NCI-H187 treated with DMSO at 0.1 percent for 48 hours (cell line): ENCODE measurements at places on chromosomes 4 and X.

GRCh38 chr4:124111411-124111810, 601.1 kb downstream of the ANKRD50 start:
- DNase-seq: no peak

DNA sequence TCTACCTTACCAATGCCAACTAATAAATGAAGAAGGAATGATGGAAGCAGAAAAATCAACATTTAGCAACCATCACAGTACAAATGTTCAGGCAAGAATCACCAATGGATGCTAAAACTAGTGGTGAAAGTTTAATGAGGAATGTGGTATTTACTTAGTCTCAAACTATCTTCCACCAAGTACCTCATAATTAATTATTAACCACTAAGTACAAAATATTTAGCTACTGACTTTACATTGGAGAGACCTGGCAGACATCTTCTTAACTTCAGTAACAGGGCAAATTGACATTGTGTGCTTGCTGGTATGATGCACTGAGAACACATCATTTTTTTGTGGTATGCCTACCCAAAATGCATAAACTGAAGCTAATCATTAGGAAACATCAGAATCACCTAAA, 82.4 kb downstream of the DLG3 start:
- no peak for DNase-seq

GRCh38 chrX:68820476-68821110, 8.2 kb upstream of the EFNB1 start:
- no peak for DNase-seq

DNA sequence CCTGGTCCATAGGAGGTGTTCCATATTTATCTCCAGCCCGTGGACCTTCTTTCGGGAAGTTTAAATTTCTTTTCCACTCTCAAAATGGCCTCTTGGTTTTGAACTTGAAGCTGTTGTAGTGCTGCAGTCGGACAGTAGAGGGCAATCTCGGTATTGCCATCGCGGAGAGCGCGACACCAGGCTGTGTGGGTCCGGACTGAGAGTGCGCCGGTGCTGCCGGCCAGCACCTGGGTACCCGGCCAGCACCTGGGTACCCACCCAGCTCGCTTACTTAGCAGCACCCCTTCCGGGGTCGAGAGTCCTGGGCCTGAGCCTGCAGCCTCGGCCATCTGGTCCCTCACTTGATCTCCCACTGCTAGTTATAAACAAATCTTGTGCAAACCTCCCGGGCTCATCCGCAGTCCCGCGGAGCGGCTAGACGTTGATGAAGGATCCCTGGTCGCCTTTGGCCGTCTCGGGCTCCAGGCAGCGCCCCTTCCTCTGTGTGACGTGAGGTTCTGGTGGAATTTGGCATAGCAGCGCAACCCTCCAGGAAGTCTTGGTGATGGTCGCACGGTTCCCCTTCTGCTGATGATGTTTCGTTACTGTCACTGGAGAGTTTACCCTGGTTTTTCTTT, 18.0 kb downstream of the FAM9A start:
- no peak for DNase-seq

DNA sequence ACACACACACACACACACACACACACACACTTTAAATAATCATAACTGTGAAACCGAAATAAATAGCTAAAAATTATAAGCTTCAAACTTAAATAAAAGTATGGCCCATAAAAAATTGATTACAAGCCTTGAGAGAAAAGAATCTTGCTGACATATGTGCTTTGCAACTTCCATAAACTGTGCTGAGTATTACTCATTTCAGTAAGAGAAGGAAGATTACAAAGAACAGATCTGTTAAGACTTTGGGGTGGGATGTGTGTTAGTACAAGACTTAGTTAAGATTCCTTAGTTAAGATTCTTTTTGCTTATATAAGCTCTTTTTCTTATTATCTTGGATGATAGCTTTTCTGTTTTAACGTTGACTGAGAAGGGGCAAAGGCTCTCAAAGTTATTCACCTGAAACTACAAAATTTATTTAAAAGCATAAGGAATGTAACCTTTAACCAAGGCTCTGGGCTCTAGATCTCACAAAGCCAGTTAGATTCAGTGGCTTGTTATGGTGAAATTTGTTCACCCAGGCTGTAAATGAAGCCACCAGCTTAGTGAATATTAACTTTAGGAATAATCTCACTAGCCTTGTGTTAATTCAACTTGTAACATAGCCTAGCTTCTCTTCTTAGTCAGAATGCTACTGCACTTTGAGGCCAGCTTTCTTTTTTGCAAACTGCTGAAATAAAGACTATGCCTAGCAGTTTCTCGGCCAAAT, 58.2 kb downstream of the ARSJ start:
- DNase-seq: no peak

DNA sequence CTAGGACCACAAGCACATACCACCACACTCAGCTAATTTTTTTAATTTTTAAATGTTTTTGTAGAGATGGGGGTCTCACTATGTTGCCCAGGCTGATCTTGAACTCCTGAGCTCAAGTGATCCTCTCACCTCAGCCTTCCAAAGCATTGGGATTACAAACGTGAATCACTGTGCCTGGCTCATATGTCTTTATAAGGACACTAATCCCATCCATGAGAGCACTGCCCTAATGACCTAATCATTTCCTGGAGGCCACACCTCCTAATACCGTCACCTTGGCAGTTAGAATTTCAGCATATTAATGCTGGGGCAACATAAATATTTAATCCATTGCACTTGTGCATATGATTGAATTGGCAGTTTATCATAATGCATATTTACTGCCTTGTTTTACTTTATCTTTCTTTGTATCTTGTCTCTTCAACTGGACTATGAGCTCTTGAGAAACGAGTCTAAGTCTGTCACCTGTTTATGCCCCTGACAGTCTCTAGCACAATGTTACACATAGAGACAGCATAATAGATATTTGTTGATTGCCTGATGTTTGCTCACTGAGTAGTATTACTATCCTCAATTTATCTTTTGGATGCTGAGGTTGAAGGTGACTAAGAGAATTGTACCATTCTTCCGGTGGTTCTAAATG, 172.0 kb downstream of the AASDH start:
- DNase-seq: no peak

DNA sequence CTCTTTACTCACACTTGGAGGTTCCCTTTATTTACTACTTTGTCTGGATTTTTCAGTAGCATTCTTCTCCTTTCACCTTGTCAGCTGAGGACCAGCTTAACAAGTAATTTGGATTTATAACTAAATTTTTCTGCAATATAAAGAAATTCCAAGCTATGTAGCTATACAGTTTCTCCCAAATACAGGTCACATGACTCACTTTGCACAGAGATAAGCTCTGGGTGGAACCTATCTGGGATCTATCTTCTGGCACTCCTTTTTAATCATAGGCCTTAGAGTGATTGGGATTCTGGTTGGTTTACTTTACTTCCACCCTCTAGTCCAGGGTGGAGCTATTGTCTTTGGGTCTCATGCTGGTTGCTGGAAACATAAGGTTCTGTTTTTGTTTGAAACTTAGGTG, 34.9 kb upstream of the STK26 start:
- DNase-seq: no peak

DNA sequence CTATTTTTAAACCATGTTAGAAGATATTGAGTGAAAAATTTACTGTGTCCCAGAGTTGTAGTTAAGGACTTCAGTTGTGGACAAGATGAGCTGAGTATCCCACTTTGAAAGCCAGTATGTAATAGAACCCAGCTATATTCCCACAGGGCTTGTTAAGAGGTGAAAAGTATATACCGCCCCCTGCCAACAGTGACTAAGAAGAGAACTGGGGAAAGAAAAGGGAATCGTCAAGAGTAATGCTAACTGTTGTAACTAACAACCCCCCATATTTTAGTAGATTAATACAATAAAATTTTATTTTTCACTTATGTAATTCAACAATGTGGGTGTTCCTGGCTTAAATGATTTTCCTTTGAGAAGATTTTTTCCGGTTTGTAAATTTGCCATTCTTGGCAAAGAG, 250.4 kb upstream of the GIMD1 start:
- no peak for DNase-seq

GRCh38 chr4:186104890-186105646, 564 bp downstream of the FAM149A start:
- DNase-seq: no peak

DNA sequence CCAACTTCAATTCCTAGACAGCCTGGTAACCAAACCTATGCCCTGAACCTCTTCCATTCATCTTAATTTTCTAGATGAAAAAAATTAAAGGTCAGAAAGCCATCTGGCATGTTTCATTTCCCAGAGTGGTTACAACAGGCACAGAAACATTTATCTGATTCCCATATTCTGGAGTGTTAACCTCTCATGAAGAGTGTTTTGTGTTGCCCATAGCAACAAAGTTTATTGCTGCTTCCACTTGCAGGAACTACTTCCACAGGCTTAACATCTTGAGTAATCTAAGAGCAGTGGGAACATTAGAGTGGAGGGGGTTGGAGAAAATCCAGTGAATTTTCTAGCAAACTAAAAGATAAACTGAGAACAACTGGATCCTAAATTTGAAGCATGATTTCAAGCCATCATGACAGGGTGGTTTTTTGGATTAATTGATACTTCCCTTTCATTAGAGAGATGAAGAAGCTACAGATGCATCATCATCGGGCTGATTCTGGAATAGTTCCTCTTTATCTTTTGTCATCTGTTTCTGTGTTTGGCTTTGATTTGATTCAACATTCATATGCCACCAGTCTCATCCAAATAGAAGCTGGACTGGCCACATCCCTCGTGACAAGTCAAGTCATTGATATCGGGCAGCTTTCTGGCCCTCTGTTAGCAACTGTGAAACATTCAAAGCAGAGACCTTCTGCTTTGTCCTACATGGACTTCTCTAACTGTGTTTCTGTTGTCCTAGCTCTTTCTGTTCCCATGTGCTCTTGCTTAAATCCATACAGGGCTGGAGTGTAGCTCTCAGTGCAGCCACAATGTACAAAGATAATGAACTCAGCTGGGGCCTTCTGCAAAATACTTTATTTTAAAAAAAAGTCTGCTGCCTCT, 167.3 kb downstream of the MID1IP1 start:
- DNase-seq: no peak

- no peak for DNase-seq
These were observed 464 bp downstream of the RAP1GDS1 start for GRCh38 chr4:98261405-98262291.

DNA sequence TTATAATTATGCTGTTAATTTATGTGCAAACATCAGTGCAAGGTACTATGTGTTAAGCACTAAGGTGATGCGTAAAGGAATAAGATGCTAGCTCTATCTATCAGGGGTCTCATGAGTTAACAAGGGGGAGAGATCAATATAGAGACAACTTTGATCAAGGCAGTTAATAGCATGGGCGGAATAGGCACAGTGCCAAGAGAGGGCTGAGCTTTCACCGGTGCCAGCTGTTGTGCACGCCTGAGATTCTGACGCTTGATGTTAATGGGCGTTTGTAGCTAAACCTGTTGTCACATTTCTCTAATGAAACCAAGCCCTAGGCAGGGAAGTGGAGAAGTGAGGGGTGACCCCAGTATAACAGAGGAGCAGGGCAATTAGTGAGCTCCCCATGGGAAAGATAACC, 86.0 kb upstream of the NMU start:
- no peak for DNase-seq

- peak; percentile 66 for DNase-seq
These were observed 2.4 kb downstream of the FRAS1 start for GRCh38 chr4:78059524-78059889.

DNA sequence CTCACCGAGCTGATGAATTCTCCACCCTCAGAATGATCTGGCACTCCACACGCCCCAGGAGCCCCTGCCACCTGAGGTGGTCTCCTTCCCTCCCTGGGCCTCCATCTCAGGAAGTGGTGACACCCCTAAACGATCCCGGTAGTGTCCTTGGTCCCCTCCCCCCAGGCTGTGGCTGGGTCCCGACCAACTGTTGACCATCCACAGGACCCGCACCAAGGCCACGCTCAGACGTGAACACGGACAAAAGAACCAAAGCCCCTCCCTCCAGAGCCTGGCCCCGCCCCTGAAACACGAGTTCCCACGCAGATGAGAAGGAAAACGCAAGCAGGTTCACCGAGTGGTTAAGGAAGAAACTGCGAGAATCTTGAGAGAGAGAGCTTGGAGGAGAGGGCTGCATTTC, 16.6 kb downstream of the LRPAP1 start:
- no peak for DNase-seq

- DNase-seq: no peak
These were observed 81.6 kb downstream of the NSUN7 start for GRCh38 chr4:40831146-40831907.

DNA sequence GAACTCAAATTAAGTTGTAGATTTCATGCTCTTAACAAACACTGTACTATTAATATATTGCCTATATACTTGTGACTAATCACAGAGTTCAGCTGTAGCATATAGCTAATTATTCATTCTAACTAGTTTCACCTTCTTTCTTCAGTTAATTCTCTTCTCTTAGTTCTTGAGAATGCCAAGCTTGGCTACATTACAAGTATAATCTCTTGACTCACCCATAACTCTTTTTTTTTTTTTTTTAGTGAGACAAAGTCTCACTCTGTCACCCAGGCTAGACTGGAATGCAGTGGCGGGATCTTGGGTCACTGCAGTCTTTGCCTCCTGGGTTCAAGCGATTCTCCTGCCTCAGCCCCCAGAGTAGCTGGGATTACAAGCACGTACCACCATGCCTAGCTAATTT, 5.4 kb downstream of the KLHL5 start:
- DNase-seq: no peak

GRCh38 chr4:856225-856901, 30.4 kb upstream of the CPLX1 start:
- DNase-seq: no peak
